HCT116 (cell line): ENCODE measurements at places on chromosomes 12 and 14. TPM values are rescaled to one million over a fixed set of nuclear protein-coding genes. Genes with fewer than 3 reads are reported as not detected.

NINJ2 gene
- total RNA-seq: not detected

MOAP1 gene
- total RNA-seq: 14.2 TPM

FOXG1 gene
- total RNA-seq: not detected

DNA sequence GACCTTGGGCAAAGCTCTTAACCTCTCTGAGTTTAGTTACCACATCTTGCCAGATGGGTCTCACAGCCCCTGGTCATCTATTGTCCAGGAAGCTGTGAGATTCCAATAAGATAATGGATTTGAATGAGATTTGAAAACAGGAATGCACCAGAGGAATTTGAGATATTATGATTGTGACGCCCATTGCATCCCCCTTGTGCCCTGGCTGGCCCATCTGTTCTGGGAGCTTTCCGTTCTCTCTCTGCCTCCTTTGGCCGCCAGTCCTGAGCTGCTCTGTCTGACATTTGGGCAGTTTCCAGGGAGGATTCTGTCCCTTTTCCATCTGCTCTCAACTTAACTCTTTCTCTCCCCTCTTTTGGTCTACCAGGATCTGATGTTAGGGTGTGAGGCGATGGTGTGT, 24.6 kb downstream of the SRRM4 start:
- DNase-seq: no peak
